ENCODE measurements at places on chromosomes 4 and X. TPM values are rescaled to one million over a fixed set of nuclear protein-coding genes. Genes with fewer than 3 reads are reported as not detected.
A peak's percentile ranks its signal among the peaks of the same experiment; 100 is the strongest.

DNA sequence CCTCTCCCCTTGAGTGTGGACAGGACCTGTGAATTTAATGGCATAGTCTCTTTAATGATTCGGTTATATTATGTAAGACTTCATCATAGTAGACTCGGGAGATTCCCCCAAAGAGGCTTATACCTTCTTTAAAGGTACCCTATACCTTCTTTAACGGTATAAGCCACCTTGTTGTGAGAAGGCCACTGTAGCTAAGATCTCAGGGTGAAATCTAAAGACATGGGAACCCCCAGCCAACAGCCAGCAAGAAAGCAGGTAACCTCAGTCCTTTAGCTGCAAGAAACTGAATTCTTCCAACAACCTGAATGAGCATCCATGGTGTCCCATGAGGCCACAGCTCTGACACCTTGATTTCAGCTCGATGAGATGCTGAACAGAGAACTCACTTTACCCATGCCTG lies 931 bp downstream of the DDX60 start:
- DNase-seq, result no peak

DNA sequence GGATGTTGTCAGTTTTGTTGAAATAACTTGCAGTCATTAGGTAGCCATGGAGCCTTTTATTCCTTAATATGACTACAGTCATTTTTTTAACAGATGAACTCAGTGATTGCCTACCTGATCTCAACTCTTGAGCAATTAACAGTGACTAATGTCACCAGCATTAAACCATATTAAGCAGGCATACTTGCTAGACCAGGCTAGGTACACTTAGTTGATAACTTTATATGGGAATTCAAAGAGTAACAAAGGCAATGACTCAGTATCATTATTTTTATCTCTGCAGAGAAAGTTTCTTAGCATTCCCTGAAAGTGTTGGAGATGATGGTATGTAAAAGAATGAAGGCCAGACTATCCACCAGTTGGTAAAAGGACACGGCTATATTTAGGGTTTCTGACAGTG lies at the start of gene C4orf54:
Gene C4orf54 (minus strand): TSS at position 31 of the 400 bp plus-strand sequence. CDS start 3,180 bp downstream, outside the sequence.
- no peak for DNase-seq

HSD17B10 gene
- total RNA-seq, result 27.0 TPM

GRCh38 chrX:74579597-74580198 lies 34.7 kb downstream of the RLIM start:
- no peak for DNase-seq

DNA sequence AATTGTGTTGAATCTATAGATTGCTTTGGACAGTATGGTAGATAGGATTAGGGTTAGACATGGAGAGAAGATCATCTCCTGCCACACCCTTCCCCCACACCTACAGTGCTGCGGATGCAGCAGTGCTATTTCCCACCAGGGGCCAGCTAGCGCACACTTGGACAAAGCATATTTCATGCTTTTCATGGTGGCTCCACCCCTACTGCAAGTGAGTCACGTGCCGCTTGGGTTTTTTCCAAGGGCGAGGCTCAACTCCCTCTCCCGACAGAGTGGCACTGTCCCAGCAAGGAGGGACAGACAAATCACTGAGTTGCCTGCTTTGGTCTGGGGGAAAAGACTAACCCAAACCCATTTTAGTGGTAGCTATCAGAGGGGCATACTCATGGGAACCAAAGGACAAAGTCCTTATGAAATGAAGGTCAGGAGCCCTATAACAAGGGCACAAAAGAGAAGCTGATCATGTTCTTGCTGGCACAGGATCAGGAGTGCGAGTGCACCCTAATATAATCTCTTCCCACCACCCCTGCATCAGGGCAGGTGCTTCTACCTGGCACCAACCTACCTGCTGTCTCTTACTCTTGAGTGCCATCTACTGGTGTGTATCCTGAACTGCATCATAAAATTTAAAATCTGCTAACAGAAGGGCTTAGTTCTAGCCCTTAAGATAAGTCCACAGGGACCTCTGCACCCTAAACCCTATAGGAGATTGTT lies 55.1 kb upstream of the PGAM4 start:
- DNase-seq, result peak; percentile 68

GRCh38 chr4:7170012-7170411 lies 22.3 kb upstream of the SORCS2 start:
- no peak for DNase-seq

STAP1 gene
- total RNA-seq, result 2.7 TPM

STBD1 gene
- total RNA-seq, result 0.11 TPM

Data from CD4-positive, alpha-beta T cell (primary cell).